Astrocyte of the spinal cord (primary cell): ENCODE measurements at places on chromosomes 12 and 14.

GRCh38 chr14:74655599-74656395 is 43.8 kb upstream of the LTBP2 start:
- DNase-seq = peak; percentile 44

GRCh38 chr14:78997811-78998210 is 827.6 kb downstream of the NRXN3 start:
- DNase-seq = peak; percentile 79

- peak; percentile 18 for DNase-seq
Observed at GRCh38 chr14:32564596-32564995, 235.5 kb downstream of the AKAP6 start.

DNA sequence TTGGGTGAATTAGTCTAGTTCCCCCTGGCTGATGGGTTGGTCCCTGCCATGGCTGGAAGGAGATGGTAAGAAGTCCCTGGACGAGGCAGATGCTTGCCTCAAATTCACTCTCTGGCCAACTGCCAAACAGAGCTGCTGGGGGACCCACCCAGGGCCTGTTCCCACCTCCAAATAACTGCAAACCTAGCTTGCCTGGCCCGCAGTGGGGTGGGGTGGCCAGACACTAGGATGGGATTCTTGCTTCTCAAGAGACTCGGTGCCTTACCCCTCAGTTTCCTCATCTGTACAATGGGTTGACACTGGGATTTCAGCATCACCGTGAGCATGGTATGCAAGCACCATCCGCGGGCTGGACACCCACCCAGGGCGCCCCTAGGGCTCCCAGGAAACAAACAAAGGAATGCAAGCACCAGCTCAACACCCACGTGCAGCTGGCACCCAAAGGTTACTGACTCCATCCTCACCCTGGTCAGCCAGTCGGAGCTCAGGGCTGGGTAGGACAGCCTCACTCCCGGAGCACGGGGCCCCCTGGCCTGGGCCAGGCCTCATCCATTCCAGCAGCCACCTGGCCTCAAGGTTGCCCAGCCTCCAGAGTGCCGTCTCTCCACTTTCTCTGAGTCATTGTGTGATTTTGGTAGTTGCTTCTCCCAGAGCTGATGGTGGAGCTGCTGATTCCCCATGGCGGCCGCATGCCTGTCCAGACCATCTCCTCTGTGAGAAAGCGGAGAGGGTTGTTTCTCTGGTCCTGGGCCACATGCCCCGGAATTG is 205.2 kb upstream of the RTL1 start:
- DNase-seq = no peak

- no peak for DNase-seq
Observed at GRCh38 chr12:114411071-114411837, 5.3 kb upstream of the TBX5 start.

GRCh38 chr12:81992461-81992860 is 233.3 kb upstream of the PPFIA2 start:
- peak; percentile 14 for DNase-seq

DNA sequence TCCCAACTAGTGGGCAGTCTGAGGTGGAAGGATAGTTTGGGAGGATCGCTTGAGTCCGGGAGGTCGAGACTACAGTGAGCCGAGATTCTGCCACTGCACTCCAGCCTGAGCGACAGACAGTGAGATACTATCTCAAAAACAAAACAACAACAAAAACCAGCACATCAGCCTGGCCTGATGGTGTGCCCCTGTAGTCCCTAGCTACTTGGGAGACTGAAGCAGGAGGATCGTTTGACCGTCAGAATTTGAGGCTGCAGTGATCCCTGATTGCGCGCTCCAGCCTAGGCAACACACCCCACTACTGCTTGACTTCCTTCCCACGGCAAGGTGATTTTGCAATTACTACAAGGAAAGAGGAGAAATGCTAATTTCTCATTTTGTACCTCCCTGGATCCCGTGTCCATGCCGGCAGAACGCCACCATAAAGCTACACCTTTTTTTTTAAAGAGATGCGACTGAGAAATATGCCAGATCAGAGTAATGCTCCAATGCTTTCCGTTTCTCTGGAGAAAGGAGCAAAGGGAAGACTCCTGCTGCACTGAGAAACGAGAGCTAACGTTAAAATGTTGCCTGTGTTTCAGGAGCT is 672 bp upstream of the SCFD1 start:
- no peak for DNase-seq

GRCh38 chr14:67620217-67620785 is 581 bp downstream of the ARG2 start:
- peak; percentile 27 for DNase-seq

GRCh38 chr12:109112720-109113465 is 3.5 kb upstream of the ACACB start:
- no peak for DNase-seq

DNA sequence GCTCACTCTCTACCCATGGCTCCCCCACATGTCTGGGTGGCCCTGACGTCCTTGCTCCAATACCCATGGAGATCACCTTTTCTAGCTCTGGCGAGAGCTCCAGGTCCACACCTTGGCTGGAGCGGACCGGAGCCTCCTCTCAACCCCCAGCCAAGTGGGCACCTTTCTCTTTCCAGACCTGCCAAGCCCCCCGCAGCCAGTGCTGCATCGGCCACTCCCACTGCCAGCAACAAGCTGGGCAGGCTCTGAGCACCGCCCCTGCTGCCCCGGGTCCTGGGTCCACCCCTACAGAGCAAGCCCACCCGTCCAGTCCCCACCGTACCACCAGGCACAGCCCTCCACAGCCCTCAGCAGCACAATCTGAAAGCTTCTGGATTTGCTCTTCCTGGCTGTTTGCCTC is 98.2 kb upstream of the C14orf180 start:
- no peak for DNase-seq

DNA sequence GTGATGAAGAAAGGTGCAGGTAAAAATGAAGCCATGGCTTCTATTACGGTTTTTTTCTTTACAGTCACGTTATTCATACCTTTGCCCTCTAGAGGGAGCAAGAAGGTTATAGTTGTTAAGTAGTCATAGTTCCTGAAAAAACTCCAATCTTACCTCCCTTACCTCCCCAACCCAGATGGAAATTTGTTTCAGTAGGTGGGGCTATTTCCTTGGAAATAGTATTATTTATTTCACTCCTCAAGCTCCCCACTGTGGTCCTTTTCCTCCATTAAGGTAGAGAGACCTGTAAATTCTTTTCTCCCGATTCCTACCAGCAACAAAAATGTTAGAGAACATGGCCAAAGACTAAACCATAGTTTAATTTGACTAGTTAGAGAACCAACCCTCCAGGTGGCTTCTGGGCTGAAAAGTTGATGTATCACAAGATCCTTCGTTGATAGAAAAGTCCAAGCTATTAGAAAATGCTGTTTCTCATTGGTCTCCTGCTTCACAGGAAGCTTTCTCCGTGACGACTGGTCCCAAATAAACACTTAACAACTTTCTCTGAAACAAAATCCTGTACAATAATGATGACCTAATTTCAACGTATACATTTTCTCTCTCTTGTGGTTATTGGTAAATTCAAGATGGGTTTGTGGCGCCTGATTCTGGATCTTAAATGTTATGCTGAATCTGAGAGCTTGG is 43.5 kb downstream of the TMX1 start:
- DNase-seq = peak; percentile 95

- DNase-seq = no peak
Observed at GRCh38 chr14:88682495-88683114, 110.1 kb downstream of the EML5 start.

DNA sequence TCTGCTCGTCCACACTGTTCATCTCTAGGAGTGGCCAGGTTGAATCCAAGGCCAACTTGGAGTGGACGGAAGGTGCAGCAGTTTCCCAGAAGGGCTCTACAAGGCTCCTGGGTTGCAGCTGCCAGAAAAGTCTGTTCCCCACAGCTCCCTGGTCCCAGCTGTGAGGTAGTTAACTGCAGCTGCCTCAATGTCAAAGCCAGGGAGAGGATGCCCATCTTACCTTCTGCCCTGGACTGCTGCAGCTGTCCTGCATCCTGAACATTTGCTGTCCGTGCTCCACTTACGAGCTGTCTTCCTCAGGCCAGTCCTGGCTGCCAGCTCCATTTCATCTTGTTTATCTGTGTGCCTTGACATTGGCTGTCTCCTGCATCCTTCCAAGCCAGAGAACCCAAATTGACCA is 227.3 kb downstream of the SLC41A2 start:
- no peak for DNase-seq

GRCh38 chr14:79703209-79703608 is 508.1 kb downstream of the DIO2 start:
- no peak for DNase-seq

DNA sequence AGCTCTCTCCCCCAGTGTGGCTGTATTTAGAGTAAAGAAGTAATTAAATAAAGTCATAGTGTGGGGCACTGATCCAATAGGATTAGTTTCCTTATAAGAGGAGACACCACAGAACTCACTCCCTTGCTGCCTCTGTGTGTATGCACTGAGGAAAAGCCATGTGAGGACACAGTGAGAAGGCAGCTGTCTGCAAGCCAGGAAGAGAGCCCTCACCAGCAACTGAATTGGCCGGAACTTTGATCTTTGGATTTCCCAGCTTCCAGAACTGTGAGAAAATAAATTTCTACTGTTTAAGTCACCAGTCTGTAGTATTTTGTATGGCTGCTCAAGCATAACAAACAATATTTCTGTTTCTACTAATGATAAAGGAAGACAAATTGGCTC is 368.7 kb upstream of the PRICKLE1 start:
- DNase-seq = peak; percentile 55

GRCh38 chr14:63603749-63604277 is 37.9 kb downstream of the WDR89 start:
- no peak for DNase-seq

DNA sequence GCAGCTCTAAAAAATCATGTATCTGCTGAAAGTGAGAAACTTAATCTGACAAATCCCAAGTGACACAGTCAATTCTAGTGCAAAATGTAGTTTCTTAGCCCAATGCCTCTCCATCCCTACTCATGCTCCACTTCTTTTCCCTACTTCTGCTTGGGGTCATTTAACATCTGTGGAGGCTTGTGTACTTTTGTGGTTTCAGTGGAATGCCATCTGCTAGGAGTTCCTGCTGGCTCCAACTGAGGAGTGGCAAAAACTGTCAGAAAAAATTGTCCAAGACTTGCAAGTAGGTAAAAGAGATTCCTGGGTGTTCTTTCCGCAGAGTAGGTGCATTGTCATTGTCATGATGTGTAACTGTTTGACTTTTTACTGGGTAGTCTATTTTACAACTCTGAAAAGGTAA is 12.5 kb upstream of the AVPR1A start:
- DNase-seq = no peak

GRCh38 chr12:78210894-78211302 is 380.2 kb downstream of the NAV3 start:
- DNase-seq = peak; percentile 87

- peak; percentile 40 for DNase-seq
Observed at GRCh38 chr14:105330491-105330895, 15.9 kb downstream of the PACS2 start.

- no peak for DNase-seq
Observed at GRCh38 chr12:129619271-129619670, 284.6 kb downstream of the TMEM132D start.

- DNase-seq = no peak
Observed at GRCh38 chr14:19949218-19949617, 18.5 kb downstream of the OR4K1 start.

- DNase-seq = no peak
Observed at GRCh38 chr14:45621731-45622130, 368.7 kb upstream of the MIS18BP1 start.

GRCh38 chr14:62682208-62682607 is 363.1 kb downstream of the KCNH5 start:
- no peak for DNase-seq

DNA sequence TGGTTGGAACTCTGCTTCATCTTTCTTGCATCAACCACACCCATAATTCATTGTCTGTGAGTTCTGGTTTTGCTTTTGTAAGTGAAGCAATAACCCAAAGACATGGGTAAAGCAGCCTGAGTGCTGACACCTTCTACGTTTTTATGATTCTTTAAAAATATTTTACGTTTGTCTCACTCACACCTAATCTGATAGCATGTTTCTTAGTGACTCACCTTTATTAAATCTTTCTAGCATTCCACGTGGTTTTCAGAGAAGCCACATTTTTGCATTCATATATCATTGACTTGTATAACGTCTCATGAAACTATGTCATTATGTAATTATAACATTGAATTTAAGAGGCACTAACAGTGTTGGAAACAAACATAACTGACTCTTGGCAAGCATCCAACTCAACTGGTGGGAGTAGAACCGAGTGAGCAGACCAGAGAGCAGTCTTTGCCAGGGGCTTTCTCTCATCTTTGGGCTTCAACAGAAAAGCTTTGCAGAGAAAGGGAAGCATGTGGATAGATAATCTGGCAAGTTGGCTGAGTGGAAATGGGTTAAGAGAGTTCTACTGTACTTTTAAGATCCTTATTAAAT is 118.8 kb downstream of the TPH2 start:
- DNase-seq = peak; percentile 1

DNA sequence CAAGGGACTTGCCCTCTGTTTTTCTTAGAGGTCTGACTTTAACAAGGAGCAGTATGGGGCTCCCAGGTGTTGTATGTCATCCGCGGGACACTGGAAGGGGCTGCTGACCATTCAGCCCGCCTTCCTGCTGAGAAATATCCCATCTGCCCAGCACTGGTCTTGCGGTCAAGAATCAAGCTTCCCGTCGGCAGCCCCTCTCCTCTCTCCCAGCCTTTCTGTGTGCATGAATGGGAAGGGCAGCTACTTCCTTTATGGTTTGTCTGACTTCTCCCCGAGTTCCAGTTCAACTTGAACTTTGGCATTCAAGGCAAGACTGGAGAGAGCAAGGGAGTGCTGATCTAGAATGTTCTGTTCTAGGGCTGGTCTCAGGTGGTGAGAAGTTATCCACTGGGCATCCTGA is 51.5 kb downstream of the PSMA6 start:
- no peak for DNase-seq

- no peak for DNase-seq
Observed at GRCh38 chr12:3995306-3995705, 122.1 kb upstream of the PARP11 start.

DNA sequence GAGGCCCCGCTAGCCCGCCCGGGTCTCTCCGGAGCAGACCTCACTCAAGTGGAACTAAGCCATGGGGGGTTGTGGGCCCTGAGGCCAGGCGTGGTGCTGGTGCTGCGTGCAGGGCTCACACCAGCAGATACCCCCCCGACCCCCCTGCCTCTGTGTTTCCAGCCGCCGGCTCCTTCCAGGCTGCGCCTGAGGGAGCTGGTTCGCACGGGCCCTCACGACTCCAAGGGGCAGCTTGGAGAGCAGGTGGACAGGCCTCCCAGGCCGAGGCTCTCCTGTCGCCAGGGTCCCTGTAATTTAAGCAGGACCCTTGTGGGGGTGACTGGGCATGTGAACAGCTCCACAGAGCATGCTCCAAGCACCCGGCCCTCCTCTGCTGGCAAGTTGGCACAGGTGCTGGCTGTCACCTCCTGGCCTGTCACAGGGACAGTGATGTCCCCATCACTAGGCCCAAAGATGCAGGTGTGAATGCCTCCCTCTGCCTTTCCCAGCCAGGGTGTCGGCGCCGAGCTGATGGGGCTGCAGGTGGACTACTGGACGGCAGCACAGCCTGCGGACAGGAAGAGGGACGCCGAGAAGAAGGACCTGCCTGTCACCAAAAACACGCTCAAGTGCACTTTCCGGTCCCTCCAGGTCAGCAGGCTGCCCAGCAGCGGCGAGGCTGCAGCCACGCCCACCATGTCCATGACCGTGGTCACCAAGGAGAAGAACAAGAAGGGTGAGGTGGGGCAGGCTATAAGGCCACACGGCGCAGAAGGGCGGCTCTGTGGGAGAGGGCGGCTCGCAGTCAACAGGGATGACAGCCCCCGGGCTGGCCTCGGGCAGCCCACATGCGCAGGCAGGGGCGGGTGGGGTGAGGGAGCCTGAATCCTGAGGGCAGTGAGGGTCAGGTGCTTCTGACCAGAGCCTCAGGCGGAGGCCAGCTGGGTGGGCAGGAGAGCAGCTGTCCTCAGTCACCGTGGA is 5.9 kb upstream of the TEX22 start:
- no peak for DNase-seq

GRCh38 chr12:57522011-57522886 is at the start of gene MBD6:
TSS of gene MBD6 (plus strand) at chr12:57522824. CDS start at chr12:57524304, 1,480 bp downstream.
- peak; percentile 96 for DNase-seq
